Smooth muscle cell of the brain vasculature (primary cell): ENCODE measurements at places on chromosomes 16 and 17.
A peak's percentile ranks its signal among the peaks of the same experiment; 100 is the strongest.

DNA sequence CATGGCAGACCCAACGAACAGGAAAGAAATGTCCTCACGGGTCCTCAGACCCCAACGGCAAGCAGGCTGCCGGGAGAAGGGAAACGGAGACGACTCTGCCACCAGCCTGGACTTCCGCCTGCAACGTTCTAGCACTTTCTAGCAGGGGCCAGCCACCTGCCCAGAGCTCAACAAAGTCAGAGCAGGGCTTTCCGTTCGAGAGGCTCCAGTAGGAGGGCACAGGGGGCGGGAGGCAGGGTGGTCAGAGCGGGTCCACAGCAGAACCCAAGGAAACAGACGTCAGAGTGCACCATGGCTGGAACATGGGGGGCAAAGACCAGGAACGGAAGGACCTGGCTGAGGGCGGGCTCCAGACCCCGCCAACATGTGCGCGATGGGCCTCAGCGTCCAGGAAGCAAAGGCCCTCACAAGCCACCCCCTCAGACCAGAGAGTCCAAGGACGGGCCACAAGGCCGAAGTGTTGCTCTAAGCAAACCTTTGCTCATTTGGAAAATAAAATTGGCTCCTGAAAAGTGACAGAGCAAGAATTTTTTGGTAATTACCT, 29.4 kb upstream of the C16orf95 start:
- no peak for DNase-seq

GRCh38 chr17:32878211-32878610, 1.3 kb upstream of the MYO1D start:
- DNase-seq = no peak

DNA sequence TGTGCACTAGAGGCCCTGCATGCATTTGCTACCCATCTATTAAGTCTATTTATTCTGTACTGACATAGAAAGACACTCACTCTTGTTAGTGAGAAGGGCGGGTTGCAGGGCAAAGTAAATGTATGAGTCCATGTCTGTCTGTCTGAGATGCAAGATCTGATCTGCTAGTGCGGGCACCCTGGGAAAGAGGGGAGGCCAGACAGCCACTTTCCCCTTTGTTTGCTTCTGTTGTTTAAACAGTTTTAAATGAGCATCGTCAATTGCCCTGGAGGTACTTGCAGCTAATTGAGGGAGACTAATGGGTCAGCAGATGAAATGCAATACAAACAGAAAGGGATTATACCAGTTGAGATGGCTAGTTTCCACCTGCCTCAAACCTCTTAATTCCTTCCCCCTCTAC, 24.9 kb downstream of the SCNN1G start:
- no peak for DNase-seq

GRCh38 chr17:1764284-1764683, 2.4 kb downstream of the SERPINF1 start:
- no peak for DNase-seq

GRCh38 chr16:59864981-59865666, 1131.0 kb upstream of the GOT2 start:
- DNase-seq = no peak

DNA sequence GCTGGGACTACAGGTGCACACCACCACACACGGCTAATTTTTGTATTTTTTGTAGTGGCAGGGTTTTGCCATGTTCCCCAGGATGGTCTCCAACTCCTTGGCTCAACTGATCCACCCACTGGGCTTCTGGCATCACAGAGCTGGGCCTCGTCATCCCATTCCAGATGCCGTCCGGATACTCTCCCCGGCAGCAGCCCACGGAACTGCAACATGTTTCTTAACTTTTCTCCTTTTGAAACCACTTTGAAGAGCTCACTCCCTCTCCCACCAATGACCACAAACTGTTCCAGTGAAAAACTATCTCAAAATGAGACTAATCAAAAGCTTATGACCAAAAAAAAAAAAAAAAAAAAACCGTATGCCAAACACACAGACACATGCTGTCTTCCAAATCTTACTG, 17.6 kb downstream of the PEMT start:
- DNase-seq = no peak

DNA sequence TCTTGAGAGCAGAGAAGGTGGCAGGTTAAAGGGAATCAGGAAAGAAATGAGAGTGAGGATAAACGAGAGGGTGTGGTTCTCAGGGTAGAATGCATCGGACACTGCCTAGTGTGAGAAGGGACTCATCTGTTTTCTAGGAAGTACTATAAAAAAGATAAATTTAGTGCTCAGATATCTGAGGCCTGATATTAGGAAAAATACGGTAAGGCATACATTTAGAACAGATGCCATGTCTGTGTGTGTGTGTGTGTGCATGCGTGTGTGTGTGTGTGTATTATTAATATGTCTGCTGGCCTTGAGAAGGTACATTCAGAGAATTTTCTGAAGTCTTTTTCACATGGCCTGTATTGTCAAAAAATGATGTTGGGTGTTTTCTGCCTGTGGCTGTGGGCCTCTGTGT, 414.8 kb downstream of the MAF start:
- no peak for DNase-seq

DNA sequence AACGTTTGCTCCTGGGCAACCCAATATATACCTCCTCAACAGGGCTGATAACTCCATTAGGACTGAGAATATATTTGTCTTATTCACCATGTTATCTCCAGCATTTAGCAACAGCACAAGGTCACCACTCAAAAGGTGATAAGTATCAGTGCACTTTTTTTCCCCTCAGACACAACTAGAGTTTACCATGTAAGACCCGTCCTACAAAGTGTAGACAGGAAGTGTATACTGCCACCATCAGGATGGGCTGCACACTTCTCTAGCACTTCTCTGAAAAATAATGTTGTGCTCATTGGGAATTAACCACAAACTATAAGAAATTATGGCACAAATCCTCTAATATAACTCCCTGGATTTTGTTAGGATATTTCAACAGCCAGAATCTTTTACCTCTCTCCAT, 5.7 kb upstream of the VAT1L start:
- no peak for DNase-seq

DNA sequence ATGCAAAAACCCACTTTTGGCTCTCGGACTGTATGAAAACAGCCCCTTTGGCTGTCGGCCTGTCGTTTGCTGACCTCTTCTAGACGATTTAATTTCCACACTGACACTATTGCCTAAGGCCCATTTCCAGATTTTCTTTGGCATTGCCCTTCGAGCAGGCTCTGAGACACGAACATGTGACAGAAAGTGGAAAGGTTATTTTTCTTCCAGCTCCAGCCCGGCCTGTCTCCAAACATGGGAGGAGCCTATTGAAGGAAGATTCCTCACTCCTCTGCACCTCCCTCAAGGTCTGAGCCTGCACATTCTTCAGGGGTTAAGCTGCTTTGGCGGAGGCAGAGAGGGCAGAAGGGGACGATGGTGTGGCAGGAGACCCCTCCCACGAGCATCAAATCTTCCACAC, 85.9 kb upstream of the FOXF1 start:
- no peak for DNase-seq

DNA sequence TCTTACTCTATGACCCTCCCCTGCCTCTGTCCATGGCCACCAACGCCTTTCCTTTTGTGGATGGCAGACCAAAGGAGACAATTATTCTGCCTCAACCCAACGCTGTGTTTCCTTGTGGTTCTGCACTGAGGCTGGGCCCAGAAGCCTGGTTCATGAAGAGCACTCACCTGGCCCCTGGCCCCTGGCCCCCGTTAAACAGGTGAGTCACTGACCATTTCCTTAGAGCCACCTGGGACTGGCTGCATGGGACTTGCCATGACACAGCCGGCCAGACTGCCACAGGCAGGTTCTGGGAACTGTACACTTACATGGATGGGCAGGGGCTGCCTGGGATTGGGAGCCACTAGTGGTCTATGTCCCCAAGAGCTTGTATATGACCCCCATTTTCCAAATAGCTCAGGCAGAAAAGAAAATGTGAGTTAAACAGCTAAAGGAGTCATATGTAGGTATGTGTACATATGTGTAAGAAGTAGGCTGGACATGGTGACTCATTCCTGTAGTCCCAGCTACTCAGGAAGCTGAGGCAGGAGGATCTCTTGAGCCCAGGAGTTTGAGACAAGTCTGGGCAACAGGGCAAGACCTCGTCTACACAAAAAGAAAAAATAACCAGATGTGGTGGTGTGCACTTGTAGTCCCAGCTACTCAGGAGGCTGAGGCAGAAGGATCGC, 181.9 kb upstream of the CACNG5 start:
- no peak for DNase-seq

GRCh38 chr17:43588121-43588520, 42.0 kb upstream of the ETV4 start:
- DNase-seq = no peak

DNA sequence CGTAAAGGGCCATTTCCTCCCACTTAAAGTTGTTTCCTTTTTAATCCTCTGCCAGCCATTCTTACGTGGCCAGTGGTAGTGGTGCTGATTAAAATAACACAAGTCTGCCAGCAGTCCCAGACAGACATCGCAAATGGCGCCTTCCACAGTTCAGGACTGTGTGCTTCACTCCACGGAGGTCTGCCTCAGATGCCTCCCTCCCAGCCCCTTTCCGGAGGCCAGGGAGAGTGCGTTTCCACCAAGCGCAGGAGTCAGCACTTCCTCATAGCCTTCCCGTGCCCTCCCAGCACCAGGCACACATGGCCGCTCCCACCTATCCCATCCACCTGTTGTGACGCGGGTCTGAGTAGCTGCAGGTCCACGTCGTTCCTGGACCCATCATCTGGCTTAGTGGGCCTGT, 205.6 kb downstream of the RPTOR start:
- DNase-seq = no peak

- no peak for DNase-seq
These were observed at the start of gene FA2H for GRCh38 chr16:74774223-74775139. Gene FA2H (minus strand): TSS chr16:74774820. CDS start chr16:74774755, 65 bp downstream.

GRCh38 chr16:82329504-82330192, 159.6 kb upstream of the MPHOSPH6 start:
- DNase-seq = no peak

DNA sequence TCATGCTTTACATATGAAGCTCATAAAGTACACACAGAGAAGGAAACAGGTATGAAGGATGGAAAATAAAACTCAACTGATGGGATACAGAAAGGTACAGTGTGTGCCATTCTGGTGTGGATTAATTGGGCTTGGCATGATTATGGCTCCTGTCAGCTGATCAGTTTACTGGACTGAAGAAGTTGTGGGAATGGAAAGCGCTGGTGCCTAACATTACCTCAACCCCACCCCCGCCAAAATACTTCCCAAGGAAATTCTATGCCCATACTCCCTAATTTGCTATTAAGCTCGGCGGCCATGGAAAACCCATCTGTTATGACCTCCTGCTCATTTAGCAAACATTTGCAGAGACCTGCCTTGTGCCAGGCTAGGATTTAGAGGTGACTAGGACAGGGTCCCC, 16.6 kb upstream of the PMFBP1 start:
- no peak for DNase-seq

- DNase-seq = no peak
These were observed 224.0 kb downstream of the IRX3 start for GRCh38 chr16:54062361-54063278.

GRCh38 chr16:55338646-55339045, 14.6 kb downstream of the IRX6 start:
- no peak for DNase-seq

DNA sequence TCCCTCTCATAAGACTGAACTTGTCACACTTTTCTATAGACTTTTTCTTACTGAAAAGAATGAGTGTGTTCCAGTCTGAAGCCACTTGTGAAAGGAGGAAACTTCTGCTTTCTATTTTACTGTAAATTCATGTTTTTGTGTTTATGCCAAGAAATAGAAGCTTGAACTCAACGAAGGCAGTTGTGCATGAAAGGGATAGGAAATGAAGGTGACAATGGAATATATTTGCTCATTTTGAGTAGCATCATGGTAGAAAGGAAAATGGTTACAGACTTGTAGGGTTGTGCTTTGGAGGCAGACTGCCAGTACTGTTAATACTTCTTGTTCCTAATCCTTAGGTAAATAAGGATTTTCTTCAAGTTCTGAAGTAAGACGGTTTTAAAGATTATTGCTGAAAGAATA, 8.1 kb downstream of the CLTC start:
- no peak for DNase-seq

DNA sequence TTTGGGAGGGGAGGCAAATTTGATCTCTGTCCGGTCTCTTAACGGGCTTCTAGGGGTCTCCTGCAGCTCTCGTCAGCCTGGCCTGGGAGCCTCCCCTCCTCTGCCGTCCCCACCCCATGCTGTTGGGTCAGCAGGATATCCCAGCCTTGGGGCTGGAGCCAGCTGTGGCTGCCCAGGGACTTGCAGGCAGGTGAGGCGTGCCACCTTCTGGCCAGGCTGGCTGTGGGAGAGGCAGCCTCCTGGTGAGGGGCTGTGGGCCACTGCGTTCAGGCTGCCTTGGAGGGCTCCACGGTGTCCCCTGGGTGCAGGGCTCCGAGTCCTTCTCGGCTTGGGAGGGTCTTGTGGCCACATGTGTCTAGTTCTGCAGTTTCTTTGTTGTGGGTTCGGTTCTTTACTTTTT, 34.6 kb downstream of the TBCD start:
- DNase-seq = no peak

DNA sequence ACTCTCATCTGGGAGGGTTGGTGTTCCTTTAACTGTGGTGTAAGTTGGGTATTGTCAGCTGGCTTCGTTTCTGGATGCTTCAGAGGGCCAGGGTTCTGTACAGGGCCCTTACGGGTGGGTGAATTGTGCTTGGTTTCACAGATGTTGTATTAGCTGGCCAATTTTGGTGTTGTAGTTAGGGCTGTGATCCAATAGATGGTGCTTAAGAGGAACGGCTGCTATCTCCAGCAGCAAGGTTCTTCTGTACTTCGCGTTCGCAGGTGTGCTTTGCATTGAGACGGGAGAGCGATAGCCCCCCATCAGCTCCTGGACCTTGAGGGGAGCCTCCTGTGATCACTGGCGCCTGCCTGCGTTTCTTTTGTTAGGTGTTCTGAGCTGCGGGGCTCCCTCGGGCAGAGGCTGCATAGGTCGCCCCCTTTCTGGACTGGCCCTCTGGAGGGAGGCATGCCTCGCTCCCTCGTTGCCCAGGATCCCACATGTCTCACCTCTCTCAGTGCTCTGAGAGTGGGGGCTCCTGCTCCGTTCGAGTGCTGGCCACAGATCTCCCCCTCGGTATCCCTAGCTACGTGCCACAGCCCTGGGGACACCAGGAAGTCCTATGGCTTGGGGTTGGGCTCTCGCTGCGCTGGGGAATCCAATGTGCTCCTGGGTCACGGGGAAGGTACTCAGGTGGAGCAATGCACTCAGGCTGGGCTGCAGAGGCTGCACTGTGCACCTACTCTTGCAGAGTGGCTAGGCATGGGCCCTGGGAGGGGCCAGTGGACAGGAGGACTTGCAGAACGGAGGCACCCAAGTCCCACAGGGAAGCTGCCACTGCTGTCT, 837 bp upstream of the PRDM7 start:
- DNase-seq = peak; percentile 18

- no peak for DNase-seq
These were observed 158.1 kb downstream of the CHD9 start for GRCh38 chr16:53212893-53213223.

GRCh38 chr17:49755663-49756283, 8.2 kb downstream of the FAM117A start:
- no peak for DNase-seq
